Mesothelial cell of epicardium (in vitro differentiated cells): ENCODE measurements at places on chromosomes 16 and 17. TPM values are rescaled to one million over a fixed set of nuclear protein-coding genes. Genes with fewer than 3 reads are reported as not detected.
A peak's percentile ranks its signal among the peaks of the same experiment; 100 is the strongest.

GRCh38 chr17:83008526-83008925, 70.9 kb upstream of the METRNL start:
- DNase-seq, result no peak

DNA sequence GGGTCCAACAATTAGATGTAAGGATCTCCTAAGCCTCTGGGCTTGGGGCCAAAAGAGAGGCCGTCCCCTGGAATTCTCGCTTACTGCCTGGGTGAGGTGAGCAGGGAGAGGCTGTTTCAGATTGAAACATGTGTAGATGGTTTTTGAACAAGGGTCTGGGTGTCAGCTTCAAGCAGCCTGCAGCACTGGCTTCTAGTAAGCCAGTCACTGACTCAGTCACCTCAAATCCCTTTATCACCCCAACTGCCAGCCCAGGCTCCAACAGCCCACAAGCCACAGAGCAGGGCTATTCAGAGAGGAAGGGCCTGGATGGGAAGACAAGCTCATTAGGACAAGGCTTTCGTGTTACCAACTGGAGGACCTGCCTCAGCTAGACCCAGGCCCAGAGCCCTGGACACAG, 180.2 kb downstream of the CCT6B start:
- DNase-seq, result no peak

DNA sequence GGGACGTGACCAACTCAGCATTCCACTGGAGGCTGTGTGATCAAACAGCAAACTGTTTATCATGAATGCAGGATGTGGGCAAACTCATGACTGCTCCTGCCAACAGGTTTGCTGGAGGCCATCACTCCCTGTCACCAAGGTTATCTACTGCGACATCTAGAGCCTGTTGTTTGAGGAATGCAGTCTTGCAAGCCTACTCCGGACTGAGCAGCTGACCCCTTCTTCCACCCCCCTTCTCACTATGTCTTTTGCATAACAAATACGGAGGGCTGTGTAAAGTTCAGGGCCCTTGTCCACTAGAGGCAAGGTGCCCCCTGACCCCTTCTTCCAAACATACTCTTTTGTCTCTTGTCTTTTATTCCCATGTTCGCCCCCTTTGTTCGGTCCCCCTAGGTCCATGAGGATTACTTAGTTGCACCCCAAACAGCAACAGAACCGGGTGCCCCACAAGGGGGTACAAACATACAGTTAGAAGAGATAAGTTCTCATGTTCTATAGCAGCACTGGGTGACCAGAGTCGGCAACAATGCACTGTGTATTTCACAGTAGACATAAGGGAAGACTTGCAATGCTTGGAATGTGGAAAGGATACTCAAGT, 28.7 kb downstream of the MEAK7 start:
- DNase-seq, result no peak

- no peak for DNase-seq
Measured at GRCh38 chr17:72846399-72846798, 246.1 kb downstream of the SLC39A11 start.

- DNase-seq, result no peak
Measured at GRCh38 chr17:76091526-76092286, 11.9 kb downstream of the EXOC7 start.

GRCh38 chr17:14427900-14428647, 127.2 kb downstream of the HS3ST3B1 start:
- DNase-seq, result no peak

DNA sequence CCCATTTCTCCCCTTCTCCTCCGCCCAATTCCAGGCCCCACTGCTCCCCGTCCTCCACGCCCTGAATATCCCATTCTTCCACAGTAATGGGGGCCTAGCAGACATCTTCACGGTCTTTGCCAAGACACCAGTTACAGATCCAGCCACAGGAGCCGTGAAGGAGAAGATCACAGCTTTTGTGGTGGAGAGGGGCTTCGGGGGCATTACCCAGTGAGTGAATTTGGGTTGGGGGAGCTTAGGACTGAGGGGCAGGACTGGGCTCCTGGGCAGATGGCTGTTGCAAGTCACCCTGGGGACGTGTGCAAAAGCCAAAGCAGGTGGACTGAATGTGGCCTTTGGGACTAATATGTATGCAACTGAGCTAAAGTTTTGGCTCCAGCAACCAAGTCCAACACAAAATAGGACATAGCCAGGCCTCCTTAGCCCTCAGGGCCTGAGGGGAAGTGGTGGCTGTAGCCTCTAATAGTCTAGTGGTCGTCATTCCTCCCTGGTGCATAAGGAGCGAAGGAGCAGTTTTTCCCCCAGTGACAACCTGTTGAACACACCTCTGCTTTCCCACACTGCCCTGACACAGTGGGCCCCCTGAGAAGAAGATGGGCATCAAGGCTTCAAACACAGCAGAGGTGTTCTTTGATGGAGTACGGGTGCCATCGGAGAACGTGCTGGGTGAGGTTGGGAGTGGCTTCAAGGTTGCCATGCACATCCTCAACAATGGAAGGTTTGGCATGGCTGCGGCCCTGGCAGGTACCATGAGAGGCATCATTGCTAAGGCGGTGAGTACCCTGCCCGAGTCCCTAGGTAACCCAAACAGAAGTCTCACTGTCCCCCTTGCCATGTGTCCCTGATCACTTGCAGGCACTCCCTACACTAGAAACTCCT, 2.6 kb downstream of the ACADVL start:
- DNase-seq, result no peak

DNA sequence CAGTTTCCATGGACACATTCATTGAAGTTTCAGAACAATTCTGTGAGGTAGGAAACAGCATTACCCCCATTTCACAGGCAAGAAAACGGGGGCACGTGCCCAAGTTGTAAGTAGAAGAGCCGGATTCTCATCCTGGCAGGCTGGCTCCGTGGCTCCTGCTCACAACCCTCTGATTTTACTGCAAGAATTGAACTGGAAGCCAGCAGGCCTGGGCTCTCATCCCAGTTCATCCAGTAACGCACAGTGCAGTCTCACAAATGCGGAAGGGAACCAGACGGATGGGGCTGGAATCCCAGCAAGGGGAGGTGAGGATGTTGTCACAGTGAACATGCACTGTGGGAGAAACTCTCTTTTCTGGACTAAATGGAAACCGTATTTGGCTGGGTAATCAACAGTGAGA, 40.7 kb upstream of the DOC2B start:
- no peak for DNase-seq

DNA sequence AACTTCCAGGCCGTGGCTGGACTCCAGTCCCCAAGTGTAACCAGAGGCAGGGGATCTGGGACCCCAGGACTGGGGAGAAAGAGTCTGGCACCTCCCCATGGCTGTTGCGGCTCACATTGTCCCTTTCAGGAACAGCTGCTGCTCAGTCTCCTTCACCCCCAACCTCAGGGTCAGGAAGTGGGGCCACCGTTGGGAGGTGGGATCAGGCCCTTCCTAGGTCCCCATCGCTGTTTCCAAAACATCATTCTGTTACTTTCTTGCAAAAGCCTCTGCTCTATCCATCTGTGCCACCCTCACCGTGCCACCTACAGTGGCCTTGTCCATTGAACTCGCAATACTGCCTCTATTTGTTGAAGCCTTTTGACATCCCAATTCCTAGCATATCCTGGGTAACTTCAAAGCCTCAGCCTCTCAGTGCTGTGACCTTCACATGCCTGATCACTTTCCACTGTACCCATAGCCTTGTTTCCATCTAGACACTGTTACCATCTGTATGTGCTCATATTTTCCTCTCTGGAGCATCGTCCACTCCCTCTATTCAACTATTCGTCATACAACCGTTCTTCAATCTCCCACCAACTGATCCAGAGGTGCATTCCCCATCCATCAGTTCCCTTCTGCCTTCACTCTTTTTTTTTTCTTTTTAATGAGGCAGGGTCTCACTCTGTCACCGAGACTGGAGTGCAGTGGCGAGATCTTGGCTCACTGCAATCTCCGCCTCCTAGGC, 15.0 kb upstream of the SRCIN1 start:
- DNase-seq, result no peak

DNA sequence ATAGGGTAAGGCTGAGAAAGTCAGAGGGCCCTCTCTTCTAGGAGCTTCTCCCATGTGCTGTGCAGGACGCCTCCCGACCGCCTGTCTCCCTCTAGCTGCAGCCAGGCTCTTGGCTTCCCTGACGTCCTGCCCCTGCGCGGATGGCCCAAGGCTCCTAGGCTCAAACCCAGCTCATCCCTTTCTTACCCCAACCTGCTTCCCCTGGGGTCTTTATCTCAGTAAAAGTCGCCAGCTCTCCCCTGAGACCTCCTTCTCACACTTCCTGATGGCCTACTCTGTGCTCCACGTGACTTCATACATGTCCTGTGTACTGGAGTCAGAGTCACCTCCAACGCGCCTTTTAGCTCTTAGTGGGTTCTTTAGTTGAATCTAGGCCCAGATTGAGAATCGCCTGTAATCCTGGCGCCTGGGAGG, 1.1 kb upstream of the ZNF747 start:
- peak; percentile 73 for DNase-seq

- no peak for DNase-seq
Measured at GRCh38 chr16:10297341-10298006, 88.4 kb upstream of the ATF7IP2 start.

DNA sequence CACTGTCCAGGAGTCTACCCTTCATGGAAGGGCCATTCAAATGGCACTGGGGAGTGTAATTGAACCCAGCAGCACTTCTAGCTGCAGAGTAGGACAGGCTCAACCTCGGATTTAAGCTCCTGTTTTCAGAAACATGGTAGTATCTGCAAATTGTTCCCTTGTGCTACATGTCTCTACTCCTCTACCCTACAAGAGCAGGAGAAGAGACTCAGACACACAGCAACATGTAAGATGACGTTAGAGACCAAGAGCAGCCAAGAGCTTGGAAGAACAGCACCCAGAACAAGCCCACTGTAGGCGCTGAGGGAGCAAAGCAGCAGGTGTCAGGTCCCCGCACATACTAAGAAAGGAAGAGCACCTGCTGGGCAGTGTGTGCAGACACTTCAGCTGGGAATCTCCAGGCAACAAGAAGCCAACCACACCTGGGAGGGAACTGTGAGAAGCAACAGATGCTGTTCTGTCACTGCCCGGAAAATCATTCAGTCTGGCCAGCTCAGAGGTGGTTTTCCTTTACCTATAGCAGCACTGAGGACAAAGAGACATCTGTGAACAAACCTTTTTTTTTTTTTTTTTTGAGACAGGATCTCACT, 35.6 kb upstream of the MNT start:
- no peak for DNase-seq

- no peak for DNase-seq
Measured at GRCh38 chr16:20372701-20373100, 20.2 kb upstream of the UMOD start.

DNA sequence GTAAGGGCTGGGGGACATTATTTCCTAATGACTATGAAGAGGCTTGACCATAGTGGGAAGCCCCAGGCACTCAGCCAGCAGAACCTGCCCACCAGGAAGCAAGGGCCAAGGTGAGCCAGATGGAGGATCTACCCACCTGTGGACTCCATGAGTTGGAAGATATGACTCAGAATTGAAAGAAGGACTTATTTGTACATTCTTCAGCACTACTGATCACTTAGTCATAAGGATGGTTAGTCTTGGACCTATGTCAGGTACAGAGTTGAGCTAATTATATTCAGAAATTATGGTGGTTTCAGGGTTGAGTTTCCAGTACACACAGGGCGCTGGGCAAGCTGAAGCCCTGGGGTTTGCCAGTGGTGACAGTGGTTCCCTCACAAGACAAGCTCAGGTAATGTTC, 24.0 kb upstream of the GRIN2A start:
- DNase-seq, result no peak

GRCh38 chr16:3087243-3088235, 11.6 kb downstream of the ZSCAN10 start:
- no peak for DNase-seq

GRCh38 chr17:45809499-45809898, 25.4 kb downstream of the CRHR1 start:
- DNase-seq, result no peak

- no peak for DNase-seq
Measured at GRCh38 chr17:48053758-48054237, 5.6 kb downstream of the NFE2L1 start.

DNA sequence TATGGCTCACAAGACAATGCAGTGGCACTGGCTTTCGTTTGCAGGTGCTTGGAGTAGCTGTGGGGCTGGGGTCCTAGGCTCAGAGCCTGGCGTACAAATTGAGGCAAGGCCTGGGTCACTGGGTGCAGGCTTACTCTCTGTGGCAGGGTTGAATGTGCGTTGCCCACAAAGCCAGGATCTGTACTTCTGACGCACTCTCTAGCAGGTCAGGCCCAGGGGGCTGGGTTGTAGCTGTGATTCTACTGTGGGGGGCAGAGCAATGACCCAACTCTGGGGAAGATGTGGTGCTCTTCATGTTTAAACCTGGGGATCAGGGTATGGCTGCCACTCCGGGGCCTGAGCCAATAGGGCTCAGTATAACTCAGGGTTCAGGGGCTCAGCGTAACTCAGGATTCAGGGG, 6.4 kb upstream of the PRSS21 start:
- no peak for DNase-seq

DNA sequence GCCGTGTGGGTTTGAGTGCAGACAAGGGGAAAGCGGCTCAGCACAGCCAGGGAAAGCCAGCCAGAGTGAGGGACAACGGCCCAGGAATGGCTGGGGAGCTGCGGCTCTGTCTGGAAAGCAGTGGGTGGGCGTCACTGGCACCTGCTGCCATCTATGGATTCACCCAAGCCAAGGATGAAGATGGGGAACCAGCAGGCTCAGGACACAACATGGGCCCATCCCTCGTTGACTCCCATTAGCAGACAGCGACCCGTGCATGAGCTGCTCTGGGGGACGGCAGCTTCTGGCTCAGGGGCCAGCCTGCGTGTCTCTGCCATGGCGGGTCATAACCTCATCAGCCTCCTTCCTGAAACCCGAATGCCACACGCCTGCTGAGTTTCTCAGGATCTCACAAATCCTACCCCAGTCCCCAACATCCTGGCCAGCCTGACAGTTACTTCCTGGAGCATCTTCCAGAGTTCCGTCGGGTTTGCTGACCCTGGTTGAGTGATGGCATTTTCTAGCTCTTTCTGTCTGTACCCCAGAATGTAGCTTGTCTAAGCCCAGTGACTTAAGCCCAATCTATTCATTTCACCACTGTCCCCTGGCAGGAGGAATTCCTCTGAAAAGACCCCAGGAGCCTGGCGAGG, 50.7 kb downstream of the SLC7A5 start:
- DNase-seq, result no peak

- no peak for DNase-seq
Measured at GRCh38 chr17:74522381-74523105, 8.7 kb downstream of the CD300LB start.

GRCh38 chr16:60945225-60945624, 1091.0 kb downstream of the CDH8 start:
- no peak for DNase-seq

GRCh38 chr17:28528327-28529012, 22.3 kb downstream of the FOXN1 start:
- DNase-seq, result no peak

GRCh38 chr16:785563-786535, 2.3 kb downstream of the RPUSD1 start:
- peak; percentile 72 for DNase-seq

- no peak for DNase-seq
Measured at GRCh38 chr17:37273409-37274051, 102.3 kb upstream of the C17orf78 start.

The ETV4 gene
- 4.4 to 5.6 TPM (median 5.4 TPM) in 3 replicates for total RNA-seq

The DPEP3 gene
- not detected in 3 replicates for total RNA-seq

The KCNH4 gene
- total RNA-seq, result 0.11 to 0.25 TPM (median 0.18 TPM) in 3 replicates

The TSPAN10 gene
- total RNA-seq, result 2.9 to 3.7 TPM (median 3.1 TPM) in 3 replicates

The ZNF423 gene
- total RNA-seq, result 19.0 to 20.3 TPM (median 19.8 TPM) in 3 replicates

The GALK1 gene
- total RNA-seq, result 28.0 to 32.1 TPM (median 30.4 TPM) in 3 replicates

The CA4 gene
- total RNA-seq, result not detected in 3 replicates

The CTRB1 gene
- total RNA-seq, result not detected in 3 replicates

The KRTAP1-5 gene
- total RNA-seq, result not detected in 3 replicates

The SEZ6 gene
- not detected in 3 replicates for total RNA-seq

The OTOP3 gene
- not detected in 3 replicates for total RNA-seq
